ENCODE measurements at places on chromosomes 4 and X.

GRCh38 chrX:126900937-126901336, 81.4 kb downstream of the PRR32 start:
- DNase-seq: no peak

DNA sequence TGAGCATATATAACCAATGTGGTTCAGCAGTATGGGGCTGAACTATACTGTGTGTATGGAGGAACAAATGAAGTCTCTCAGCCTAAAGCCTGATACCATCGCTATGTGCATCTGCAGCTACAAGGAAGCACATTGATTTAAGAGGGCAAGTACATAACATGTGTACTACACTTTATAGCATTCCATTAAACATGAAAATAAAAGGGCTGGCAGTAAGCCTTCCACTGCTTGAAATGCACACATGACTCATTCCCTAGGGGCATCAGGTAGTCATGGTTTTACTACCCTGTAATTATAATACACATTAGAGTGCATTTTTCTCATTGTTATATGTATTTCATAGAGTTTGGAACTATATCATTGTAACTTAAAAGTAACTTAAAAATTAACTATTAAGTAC, 51.2 kb downstream of the SMARCA1 start:
- no peak for DNase-seq

DNA sequence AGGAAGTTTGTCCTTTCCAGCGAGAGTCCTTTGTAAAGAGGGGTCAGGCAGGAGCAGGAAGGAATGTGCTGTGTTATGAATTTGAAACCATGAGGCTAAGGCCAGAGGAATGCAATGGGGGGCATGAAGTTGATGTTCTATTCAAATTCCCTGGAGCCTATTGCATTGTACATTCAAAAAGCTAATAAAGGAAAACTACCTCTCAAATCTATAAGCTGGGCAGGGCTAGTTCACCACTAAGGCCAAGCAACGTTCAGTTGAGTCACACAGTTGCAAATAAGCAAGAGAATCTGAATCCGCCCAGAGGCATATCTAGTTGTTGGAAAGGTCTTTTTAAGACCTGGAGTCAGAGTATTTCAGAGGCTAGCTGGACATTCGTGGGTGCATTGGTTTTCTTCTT, 148.3 kb downstream of the DCTD start:
- no peak for DNase-seq

DNA sequence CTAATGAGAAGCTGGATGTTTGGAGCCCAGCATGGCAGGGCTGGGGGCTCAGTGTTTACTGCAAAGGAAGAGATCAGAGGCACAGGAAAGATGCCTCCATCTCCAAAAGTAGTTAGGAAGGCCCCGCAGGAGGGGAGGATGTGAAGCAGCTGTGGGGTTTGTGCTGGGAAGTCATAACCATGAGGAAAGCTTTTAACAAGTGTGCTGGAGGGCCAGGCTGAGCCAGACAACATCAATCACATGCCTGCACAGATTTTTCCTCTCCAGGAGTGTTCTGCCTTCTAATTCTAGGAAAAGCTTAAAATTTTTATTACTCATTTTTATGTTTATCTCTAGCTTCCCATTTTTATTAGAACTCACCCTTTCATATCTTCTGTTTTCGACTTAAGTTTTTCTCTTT, 65.4 kb downstream of the GPR82 start:
- DNase-seq: no peak

GRCh38 chr4:143184217-143184502, 557 bp upstream of the USP38 start:
- DNase-seq: no peak

DNA sequence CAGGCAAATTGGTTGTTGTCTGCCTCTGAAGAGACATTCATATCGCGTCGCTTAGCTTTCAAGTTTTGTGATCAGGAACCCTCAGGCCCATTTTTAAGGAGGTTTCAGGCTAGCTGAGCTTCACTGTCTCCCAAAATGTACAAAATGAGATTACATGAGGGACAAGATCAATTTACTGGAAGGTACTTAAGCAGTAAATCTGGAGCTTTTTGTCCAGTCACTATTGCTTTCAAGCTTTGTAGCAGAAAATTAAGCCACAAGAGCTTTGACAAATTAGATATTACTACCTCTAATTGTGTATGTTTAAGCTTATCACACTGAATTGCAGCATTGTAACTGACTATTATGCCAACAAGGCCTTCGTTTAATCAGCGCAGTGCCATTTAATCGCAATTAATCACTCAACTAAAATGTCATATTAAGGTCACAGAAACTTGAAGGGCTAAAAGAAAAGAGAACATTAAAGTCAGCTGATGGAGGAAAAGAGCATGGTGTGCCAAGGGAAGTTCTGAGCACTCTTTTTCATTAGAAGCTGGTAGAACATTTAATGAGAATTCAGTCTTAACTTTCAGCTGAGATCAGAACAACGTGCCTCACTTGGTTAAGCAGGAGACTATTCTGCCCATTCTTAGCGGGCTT, 353.0 kb downstream of the FBXO8 start:
- DNase-seq: no peak

DNA sequence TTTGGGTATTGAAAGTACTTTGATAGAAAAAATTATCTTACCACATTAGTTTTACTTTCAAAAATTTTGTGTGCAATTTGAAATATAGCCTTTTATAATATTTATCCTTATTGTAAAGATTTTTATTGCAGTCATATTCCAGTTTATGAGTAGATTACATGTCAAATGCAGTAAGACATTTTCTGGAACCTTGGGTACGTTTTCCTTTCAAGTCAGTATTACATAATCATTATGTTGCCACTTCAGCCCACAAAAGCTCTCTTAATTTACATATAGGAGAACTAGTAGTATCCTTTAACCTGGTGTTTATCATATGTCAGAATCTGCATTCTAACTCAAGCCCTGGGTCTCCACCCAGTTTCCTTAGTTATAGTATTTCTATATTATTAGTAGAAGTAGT, 98.5 kb downstream of the CENPC start:
- no peak for DNase-seq

DNA sequence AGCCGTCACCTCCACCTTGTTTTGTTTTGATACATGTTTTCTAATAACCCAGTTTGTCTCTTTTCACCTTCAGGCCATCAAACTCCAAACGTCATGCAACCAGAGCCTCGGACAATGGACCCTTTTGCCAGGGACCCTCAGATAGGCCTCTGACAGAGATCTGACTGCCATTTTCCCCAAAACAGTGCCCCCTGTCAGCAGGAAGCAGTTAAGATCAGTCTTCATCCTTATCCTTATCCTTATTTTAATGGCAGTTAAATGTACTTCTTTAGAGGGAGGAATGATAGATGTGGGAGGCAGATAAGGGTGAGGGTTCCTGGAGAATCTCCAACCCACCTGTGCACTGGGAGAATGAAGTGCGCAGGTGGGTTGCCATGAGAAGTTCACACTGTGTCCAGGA, 135.7 kb downstream of the ANAPC10 start:
- no peak for DNase-seq

DNA sequence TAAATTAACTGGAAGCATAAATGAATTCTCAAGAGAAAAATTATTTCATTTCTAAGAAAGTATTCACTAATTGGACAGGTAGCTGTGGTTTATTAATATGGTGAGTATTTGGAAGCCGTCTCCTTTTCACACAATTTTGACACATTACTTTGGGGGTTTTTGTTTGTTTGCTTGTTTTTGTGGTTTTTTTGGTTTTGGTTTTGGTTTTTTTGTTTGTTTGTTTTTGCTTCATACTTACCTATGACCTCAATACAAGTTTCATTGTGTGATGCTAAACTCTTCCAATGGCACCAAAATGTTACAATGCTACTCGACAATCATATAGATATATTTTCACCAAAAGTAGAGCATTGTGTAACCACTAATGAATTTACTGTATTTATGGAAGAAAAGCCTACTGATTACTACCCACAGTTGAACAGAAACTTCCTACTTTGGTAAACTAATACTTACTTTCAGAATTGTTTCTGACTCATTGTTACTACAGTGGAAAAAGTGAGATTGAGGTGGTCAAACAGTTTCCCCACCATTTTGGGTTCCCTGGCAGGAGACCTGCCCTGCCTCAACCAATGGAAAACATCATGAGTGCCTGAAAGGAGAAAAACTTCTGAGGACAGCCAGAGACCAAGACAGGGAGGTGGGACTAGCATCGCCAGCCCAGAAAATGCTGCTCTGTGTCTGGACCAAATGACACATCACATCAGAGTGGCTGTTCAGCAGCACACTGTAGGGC, 443.1 kb downstream of the HNRNPD start:
- DNase-seq: no peak

GRCh38 chr4:8192748-8193738, 6.0 kb upstream of the SH3TC1 start:
- peak; percentile 30 for DNase-seq

GRCh38 chr4:306551-306961, 1.3 kb upstream of the ZNF732 start:
- DNase-seq: peak; percentile 34

DNA sequence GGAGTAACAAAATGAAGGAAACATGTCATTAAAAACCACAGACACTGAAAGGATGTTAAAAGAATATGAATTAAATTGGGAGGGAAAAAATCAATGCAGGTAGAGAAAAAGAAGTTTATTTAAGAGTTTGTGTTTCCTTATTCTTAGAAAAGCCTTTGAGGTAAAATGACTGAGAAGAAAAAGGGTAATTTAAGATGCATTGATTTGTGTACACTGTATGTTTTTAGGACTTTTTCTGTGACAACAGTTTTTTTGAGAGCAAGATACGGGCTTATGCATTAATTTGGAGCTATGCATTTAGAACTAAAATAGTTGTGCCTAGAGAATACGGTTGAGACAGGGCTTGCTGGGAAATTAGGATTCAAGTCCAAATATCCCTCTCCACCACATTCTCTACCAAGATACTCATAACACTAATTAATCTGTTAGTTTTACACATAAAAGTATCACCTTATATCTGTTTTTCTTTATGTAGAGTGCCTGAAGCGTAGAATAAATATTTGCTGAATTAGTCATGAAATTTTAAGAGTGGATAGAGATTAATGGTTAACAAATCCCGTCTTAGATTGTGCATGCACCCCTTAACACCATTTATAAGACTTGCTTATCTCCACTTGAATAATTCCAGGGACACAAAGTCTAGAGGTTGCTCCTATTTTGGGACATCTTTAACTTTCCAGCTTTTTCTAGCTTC, 232.5 kb downstream of the PCDH7 start:
- no peak for DNase-seq

GRCh38 chr4:12286351-12286750, 857.7 kb upstream of the HS3ST1 start:
- no peak for DNase-seq

- DNase-seq: peak; percentile 11
Measured at GRCh38 chr4:11424000-11424399, 4.7 kb downstream of the HS3ST1 start.

DNA sequence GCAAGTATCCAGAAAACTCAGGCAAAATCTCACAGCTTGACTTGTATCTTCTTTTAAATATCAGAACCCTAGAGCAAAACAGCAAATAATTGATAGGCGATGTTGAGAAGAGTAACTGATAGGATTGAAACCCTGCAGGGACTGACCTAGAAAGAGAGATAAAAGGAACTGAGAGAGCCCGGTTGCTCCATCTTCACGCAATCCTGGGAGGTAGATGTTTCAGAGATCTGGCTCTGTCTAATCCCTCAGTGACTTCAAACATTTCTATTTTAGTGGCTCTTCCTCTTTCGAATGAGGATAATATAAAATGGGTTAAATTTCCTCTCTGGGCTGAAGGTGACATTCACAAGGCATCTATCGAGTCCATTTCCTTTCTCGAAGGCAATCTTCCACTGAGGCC, 39.3 kb upstream of the RPL34 start:
- DNase-seq: no peak

GRCh38 chr4:178665916-178666315, 1223.7 kb upstream of the AGA start:
- no peak for DNase-seq

DNA sequence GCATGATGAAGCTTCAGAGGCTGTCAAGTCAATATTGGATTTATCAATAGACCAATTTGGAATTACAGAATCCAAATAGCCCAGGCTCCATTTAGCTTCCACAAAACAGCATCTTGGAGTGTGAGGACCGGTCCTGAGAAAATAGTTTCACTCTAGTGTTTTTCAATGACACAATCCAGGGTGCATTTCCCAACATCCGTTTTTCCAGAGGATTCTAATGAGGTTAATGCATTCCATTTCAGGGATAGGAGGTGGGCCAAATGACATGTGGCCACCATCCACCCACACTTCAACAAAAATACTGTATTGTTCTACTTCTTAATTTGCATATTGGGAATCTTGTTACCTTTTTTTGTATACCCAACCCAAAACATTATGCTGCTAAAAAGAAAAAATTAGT, 229.8 kb upstream of the LDB2 start:
- no peak for DNase-seq

DNA sequence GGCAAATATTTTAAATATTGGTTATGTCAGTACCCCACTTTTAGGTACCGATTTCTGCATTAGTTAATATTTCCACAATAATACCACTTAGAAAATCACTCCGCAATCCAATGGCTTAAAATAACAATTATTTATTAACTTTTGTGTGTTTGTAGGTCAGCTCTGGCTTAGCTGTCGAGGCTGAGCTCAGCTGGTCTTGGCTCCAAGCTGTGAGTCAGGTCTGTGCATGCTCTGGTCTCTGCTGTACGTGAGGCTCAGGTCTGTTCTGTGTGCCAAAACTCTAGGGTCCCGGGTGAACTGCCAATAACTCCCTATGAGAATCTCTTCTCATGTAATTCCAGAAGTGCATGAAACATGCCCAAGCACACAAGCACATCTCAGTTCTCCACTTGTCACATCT, 245.8 kb upstream of the GK2 start:
- DNase-seq: no peak

DNA sequence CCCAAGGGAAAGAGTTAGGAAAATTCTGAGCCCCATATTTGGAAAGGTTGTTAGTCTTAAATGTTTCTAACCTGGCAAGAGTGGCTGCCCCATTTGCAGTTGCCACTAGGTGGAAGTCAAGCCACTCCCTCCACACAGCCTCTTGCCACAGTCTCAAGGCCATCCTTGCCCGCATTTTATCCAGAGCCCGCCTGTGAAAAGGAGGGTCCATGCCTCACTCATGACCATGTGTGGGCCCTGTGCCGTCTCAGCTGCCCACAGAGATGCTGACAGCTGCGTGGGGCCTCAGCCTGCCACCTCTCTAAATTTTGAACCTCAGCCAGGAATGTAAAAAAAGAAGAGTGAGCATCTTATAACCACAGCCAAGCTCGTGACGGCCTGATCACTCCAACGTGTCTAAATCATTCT, 201.5 kb upstream of the FAM241A start:
- DNase-seq: no peak

DNA sequence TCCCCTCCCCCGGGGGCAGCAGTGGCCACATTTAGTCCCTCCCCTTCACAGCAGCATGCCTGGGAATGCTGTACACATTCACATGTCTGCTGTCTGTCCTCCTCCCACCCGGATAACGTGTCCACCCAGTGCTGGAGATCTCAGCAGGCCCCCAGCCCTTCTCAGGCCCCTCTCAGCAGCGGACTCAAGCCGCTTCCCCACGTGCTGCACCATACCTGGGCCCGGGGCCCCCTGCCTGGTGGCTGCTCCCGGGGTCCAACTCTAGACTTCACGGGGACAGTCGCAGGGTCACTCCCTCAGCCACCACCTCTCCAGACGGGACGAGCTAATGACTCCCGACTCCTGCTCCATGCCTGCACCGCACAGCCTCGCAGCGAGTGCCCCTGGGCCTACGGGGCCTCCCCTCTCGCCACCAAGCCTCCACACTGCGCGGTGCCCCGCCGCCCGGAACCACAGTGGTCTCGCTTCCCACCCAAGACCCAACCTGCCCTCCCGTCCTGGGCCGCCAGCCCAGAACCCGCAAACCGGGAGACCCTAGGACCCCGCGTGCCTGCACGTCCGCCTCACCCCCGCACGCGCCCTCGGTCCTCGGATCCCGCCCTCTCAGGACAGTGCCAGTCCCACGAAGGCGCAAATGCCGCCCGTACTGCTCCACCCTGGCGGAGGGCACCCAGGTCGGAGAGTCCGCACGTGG, 1.3 kb upstream of the PCGF3 start:
- no peak for DNase-seq
